ENCODE measurements at places on chromosomes 1 and 21.

DNA sequence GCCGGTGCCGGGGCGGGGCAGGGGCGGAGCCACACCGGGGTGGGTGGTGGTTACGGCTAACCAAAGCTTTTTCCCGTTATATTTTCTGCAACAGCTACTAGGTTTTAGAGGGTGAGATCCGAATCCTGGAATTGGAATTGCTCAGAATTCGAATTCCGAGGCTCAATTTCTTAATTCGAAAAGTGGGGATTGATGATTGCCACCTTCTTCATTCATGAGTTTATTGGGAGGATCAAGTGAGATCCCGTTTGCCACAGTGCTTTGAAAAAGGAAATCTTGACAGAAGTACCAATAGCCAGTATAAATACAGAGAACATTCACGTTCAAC, 207 bp upstream of the SVBP start:
- no peak for DNase-seq

- DNase-seq, result peak; percentile 90
Measured at GRCh38 chr1:175146529-175147213, 45.9 kb downstream of the KIAA0040 start.

- DNase-seq, result no peak
Measured at GRCh38 chr1:233337505-233337904, 10.0 kb downstream of the MAP3K21 start.

DNA sequence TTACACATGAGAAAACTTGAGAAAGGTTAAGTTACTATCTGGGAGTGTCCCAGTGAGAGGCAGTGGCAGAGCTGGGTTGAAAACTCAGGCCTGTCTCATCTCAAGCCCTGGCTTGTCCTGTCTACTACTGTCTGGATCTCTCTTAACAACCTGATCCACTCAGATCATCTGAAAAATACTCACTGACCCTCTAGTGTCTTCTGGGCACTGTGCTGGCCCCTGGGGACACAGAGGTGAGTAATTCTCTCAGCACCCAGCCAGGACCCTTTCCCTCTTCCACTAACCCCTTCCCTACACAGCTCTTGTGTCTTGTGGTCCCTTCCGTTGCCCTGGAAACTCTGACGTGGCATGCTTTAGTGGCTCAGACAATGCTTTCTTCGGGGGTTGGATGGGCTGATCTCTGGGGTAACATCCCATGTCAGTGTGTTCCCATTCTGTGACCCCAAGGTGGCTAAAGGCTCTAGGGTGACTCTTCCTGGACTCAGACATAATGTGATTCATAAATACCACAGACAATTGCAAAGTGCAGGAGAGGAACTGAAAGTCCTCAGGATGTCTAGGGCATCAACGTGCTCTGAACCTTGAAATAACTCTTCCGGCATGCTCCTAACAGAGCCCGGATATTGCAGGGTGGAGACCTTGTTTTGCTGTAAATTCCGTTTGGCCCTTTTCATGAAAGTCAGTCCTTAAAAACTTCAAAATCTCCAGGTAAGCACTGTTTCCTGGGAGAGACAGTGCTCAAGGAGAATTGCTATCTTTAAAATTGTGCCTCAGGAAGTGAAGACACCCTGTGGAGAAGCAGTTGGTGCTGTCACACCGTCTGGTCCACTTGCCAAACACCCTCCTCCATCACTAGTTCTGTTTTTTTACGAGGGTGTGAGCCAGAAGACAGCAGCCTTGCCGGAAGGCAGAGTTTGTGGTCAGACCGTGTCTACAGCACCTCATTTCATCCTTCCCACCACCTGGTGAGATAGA, 4.0 kb downstream of the SHISAL2A start:
- peak; percentile 86 for DNase-seq

DNA sequence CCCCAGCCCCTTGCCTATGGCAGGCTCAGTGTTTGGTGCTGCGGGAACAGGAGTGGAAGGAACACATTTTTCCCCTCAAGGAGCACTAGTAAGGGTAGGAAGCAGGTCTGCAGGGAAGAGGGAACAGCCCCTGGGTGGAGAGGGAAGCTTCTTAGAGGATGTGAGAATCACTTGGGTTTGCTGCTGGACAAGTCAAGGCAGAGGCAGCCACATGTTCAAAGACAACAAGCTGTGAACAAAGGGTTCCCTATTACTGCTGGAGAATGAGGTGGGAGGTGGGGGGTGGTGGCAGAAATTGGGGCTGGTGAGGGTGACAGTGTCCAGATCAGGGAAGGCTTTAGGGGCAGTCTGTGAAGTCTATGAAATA, 24.8 kb upstream of the CITED4 start:
- DNase-seq, result no peak

DNA sequence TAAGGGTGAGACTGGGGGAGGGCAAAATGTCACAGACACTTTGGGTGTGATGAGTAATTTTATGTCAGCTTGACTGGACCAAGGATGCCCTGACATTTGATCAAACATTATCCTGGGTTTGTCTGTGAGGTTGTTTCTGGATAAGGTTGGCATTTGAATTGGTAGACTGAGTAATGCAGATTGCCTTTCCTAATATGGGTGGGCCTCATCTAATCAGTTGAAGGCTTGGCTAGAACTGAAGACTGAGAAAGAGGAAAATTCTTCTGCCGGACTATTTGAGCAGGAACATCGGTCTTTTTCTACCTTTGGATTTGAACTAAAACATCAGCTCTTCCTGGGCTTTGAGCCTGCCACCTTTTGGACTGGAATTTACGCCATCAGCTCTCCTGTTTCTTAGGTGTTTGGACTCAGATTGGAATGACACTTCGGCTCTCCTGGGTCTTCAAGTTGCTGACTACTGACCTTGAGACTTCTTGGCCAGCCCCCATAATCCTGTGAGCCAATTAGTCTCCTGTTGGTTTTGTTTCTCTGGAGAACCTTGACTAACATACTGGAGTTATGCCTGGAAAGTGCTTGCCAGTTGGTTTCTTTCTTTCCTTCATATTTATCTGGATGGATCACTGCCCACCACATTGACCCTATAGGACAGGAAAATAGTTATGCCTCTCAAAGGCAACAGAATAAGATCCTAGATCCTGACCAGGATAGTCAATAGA, 44.9 kb upstream of the HLX start:
- DNase-seq, result no peak

DNA sequence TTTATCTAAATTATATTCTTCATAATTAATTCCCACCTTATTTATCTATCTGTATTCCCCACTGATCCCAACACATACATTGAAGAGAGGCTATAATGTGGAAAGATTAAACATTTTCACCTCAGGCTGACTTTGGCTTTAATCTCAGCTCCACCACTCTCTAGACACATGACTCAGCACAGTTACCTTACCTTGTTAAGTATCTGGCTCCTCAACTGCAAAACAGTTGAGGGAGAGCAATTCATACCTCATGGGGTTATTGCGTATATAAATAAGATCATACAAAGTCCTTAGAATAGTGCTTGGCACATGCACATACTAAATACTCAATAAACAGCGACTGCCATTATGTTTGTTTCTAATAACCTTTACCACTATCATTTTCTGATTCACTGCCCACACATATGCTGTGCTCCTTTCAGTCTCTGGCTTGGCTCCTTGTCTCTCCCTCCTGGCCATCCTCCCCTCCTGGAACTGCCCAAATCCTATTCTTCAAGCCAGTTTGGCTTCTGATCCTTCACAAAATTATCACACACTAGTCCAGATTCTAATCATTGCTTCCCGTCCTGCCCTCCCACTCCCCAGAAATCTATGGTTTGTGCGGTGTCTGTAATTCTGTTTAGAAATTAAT, 50.1 kb downstream of the BCL9 start:
- no peak for DNase-seq

- no peak for DNase-seq
Measured at GRCh38 chr1:106584676-106585075, 471.8 kb upstream of the PRMT6 start.

DNA sequence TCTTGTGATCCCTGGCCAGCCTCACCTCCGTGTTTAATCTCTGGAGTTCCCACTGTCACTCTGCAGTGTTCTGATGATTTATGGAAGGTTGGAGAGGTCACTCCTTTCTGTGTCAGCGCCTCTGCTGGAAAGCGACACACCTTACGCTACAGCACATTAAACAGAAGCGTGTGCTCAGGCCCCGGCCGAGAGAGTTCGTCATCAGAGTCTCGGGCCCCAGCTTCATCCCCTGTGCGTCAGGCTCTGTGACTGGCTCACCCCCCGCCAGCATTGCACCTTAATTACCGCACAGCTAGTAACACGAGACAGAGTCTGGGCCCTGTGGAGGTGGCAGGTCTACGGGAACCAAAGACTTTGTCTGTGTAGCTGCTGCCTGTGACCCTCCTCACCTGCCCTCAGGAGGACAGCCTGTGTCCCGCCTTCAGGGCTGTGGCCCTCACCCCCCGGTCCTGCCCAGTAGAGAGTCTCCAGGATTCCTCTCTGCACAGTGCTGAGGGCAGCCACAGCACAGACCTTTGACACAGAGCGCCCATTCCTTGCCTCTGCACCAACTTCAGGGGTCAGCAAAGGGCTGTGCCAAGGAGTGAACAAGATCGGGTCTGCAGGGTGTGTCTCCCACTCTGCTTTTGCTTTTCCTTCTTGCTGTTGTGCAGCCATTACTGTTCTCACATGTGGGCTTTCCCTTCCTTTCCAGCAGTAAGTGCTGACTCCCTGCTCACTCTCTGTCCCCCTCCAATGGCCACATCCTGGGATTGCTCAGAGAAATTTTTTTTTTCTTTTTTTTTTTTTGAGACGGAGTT, 157.6 kb downstream of the PGBD5 start:
- DNase-seq, result peak; percentile 24

DNA sequence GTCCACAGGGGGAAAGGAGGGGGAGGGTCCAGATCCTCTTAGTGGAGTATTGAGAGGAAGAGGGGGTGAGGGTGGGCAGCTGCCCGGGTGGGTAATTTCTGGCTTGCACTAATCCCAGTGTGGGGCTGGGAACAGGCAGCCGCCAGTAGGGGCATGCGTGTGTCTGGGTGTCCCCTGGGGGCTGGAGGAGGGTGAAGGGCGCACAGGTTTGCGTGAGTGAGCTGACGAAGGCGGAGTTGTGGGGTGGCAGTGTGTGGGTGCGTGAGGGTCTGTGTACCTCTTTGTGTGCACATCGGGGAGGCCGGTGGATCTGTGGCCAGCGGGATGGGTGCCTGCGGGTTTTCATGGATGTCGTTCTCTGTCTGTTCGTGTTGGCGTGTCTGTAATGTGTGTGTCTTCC, 97.3 kb downstream of the PAX7 start:
- DNase-seq, result no peak

GRCh38 chr1:29172415-29172939, 9.2 kb downstream of the SRSF4 start:
- DNase-seq, result no peak

DNA sequence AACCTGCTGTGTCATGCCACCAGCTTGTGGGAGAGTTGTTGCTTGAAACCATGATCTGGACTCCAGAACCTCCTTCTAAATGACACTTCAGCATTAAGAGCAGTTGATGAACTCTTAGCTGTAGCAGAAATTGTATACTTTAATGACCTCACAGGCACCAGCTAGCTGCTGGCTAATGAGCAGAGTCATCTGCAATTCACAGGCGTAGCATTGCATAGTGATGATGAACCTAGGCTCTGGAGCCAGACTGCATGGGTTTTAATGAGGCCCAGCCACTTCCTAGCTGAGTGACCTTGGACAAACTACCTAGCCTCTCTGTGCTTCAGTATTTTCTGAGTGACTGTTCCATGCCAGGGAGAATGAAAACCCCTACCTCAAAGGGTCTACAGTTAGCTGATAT, 407.1 kb downstream of the LMO4 start:
- no peak for DNase-seq

- DNase-seq, result no peak
Measured at GRCh38 chr1:87806379-87807094, 477.9 kb downstream of the LMO4 start.

DNA sequence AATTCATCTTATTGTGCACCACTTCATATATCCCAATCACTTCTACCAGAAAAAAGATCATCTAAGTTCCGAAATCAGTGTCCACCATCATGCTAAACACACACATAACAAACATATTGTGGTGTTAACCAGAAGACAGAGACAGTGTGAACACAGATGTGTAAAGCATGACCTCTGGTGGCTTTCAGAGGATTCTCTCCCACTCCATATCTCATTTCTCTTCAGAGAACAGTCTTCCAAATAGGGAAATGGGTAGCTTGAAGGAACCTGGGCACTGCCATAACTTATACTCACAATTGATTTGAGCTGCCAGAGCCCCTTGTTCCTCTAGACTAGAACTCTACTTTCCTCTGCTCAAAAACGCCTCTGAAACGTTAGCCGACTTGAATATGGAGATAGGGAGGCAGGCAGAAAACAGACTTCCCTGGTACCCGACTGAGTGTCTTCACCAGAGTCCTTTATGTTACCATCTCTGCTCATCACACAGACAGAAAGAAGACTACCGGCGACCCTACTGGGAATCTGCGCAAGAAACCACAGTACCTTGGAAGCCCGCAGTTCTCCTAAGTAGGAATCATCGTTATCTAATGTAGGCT, 1.8 kb upstream of the ELAPOR1 start:
- peak; percentile 78 for DNase-seq

DNA sequence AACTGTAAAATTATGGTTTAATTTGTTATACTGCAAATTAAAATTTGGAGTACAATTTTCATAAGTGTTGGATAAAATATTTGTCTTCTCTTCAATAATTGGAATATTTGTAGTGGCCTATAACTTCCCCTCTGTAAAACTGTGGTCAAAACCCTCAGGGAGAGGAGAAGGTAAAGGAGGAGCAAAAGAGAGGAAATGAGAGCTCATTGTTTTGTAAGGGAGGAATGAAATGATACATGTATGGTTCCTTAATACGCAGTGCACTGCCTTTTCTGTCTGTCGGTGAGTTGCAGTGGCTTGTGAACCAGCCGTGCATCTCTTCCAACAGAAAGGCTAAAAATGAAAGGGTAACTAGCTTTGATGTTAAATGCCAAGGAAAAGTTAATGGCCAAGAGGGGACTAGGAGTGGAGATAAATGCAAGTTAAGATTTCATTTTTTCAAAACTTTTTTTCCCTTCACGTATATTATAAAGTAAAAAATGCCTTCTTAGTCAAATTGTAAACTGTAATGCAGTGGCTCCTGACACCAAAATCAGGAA, 26.4 kb downstream of the LRRC8D start:
- DNase-seq, result no peak

- DNase-seq, result no peak
Measured at GRCh38 chr1:53944469-53945182, 873 bp downstream of the IFT25 start.

DNA sequence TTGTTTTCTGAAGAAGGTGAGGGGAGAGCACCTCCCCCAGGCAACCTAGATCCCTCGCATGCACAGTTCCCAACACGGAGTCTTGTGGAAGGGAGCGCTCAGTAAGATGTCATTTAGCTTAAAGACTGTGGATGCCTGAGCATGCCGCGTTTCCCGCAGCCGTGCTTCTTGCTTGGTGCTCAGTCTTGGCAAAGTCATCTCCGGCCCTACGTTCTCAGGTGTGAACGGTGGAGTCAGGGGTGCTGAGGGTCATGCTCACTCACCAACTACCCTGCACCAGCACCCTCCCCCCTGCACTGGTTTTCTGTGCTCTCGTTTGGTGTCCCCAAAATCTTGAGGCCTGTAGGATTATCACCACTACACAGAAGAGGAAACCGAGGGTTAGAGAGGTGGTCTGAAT, 202.1 kb downstream of the RHOU start:
- no peak for DNase-seq

DNA sequence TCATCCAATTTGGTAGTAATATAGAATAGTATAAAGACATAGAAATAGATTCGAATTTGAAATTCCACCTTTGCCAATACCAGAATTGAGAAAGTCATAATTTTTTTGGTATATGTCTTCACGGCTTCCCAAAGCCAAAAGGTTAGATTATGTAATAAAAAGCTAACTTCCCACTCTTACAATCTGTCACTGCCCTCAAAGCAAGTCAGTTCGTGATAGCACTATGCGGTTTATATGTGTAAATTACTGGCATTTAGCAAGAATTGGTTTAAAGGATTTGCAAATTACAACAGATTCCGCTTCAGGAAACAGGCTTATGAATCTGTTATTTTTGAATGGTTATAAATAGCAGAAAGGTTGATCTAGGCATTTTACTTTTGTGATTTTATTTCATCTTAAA, 679.4 kb upstream of the ADGRL2 start:
- DNase-seq, result no peak

All from NAMALWA (cell line).